Activated CD8-positive, alpha-beta memory T cell treated with anti-CD3 and anti-CD28 coated beads, Interleukin-2, amount 50 U/mL, for 4 hours (primary cell): ENCODE measurements at places on chromosomes 2 and 18.

DNA sequence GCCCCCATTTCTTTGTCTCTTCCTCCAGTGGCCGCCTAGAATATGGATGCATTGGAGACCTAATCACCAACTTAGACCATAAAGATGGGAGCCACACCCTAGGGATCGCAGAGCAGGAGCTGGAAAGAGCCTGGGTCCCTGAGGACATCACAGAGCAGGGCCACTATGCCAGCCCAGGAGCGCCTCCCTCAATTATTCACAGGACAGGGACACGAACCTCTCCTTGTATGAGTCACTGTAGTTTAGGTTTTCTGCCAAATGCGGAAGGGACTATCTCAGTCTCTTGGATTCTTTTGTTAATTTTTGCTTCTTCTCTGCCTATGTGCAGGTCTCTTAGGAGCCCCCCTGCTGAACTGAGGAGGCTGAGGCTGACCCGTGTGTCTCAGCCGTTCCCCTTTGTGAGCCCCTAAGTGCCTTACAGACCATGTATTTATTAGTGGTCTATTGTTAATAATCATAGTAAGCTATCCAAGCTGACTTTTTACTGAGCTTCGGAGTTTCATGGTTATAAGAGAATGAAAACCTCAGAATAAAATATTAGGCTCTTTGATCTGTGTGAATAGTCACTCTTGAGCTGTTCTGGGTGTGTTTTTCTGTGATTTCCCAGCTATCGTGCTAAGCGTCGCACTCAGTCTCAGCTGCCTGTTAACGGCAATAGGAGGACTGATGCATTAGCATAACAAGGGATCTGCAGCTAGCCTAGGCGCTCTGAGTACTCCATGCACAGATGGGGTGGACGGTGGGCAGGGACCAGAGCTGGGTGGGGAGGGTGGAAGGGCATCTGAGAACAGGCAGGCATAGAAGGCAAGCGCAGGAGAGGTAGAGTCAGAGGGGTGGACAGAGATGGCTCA is 12.7 kb upstream of the PTPN4 start:
- DNase-seq: no peak

DNA sequence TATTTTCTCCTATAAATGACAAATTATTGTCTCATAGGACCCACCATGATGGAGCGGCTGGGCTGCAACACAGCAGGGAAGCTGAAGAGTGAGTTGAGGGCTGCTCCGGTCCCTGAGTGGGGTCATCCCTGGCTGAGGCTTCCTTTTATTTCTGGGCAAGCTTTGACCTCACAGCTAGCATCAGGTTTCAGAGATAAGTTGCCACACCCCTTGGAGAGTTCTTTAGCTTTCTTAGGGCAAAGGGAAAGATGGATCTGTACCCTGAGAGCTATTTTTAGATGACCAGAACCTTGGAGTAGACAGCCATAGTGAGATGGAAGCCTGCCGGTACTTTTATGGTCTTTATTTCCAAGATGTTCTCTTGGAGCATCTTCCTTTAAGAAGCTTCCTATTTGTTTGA is 11.5 kb downstream of the MYL1 start:
- DNase-seq: no peak

GRCh38 chr2:85737481-85737880 is 16.3 kb upstream of the ATOH8 start:
- DNase-seq: no peak

- DNase-seq: no peak
Observed at GRCh38 chr2:156672556-156673332, 236.6 kb downstream of the GPD2 start.
